ENCODE measurements at places on chromosomes 2 and 18.

DNA sequence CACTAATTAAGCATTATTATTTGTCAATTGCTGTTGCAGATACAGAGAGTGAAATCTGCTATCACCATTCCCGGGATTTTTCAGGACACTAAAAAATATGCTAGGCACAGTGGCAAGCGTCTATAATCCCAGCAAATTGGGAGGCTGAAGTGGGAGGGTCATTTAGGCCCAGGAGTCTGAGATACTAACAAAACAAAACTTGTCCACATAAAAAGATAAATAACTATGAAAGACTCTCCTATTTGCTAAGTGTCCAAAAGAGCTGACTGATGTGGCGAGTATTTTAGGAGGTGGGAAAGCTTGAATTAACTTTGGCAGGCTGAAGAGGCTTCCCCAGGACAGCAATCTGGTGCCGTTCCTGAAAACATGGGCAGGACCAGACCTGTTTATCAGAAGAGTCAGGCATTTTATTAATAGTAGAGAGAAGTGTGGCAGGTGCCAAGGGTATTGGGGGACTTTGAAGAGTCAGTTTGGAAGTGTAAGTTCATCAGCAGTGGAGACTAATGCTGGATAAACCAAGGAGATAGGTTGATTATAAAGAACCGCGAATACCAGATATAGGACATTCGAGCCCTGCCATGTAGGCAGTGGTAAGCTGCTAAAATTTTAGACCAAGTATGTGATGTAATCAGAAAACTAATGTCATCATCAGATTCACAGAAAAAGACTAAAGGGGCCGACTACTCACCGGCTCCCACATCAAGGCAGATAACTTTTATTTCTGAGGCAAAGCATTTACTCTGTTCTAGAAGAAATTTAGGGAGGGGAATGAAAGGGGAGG is 201.8 kb downstream of the EPHA4 start:
- DNase-seq, result no peak

GRCh38 chr2:217065695-217066405 is 206.0 kb upstream of the TNP1 start:
- DNase-seq, result no peak

- no peak for DNase-seq
Measured at GRCh38 chr18:26089293-26090129, 902 bp downstream of the SS18 start.

DNA sequence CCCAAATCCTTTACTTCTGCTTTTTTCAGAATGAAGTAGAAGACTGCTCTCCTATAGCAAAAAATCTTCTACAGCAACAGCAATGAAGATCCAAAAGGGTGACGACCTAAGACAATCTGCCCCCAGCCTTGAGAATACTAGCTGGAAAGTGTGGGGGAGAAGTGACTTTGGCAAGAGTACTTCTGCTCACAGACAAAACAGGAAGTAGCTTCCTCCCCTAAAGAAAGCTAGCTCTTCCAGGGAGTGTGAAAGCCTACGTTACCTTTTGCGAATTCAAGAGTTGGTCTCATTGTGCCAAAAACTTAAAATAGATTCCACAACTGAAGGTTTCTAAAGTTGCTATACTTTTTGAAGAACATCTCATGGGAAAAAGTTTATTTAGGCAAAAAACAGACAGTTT is 1069.2 kb upstream of the CHAC2 start:
- no peak for DNase-seq

DNA sequence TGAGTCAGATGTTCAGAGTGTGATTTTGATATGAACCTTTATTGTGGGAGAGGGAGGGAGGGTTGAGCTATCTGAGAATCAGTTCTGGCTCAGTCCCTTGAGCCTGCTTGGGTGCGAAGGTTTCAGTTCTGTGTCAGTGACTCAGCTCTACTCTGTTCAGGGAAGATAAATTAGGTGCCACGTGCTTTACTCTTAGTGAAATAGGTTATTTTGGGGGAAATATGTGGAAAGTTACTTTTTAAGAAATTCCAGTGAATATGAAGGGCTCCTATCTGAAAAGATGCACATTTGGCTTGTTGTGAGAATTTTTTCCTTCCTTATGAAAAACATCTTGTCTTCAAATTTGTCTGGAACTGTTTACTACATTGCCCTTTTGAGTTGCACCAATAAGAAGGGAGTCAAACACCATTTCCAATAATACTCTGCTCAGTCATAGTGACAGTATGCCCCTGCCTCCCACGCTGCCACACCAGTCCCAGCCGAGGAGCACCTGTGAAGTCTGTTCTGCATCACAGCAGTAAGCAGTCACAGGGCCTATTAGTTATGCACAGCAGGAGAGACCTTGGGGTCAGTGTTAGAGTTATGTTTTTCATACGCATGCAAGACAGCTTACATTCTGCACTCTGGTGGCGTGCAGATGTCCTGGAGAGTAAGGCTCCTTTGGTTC is 32.8 kb upstream of the DNAH7 start:
- DNase-seq, result no peak

DNA sequence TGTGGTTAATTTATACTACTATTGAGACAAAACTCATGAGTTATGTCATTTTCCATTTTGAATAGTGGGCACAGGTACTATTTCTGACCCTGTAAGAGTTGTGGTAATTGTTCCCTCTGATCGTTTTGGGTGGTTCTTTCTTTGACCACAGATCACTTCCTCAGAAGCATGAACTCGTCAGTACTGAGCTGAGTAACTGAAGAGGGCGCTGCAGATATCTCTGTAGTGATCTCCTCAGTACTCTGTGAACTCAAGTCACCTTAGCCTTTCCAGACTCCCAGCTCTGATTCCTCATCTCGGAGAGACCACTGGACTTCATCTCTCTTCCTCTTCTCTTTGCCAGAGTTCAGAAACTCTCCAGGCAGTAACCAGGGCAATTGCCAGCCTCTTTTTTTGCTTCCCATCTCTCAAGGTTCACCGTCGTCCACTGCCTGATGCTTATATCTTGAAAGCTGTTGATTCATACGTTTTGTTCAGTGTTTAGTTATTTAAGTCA is 9.4 kb upstream of the IL1RL1 start:
- DNase-seq, result no peak

- peak; percentile 68 for DNase-seq
Measured at GRCh38 chr18:79378536-79379250, 17.0 kb upstream of the NFATC1 start.

DNA sequence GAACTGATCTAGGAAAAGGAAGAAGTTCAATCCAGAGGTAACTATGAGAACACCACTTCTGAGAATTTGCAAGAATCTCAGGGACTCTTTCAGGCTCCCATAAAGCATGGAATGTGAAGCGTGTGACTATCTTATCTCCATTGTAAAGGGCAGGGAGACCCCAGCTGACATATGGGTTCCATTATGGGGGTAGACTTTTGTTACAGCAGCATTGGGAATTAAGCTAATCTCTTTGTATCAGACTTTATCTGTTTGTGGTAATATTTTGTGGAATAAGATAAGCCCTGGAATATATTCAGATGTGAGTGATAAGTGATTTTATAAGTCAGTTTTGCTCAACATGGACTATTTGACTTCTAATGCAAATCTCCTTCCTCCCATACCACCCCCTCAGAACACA is 468.3 kb downstream of the MEIS1 start:
- no peak for DNase-seq

DNA sequence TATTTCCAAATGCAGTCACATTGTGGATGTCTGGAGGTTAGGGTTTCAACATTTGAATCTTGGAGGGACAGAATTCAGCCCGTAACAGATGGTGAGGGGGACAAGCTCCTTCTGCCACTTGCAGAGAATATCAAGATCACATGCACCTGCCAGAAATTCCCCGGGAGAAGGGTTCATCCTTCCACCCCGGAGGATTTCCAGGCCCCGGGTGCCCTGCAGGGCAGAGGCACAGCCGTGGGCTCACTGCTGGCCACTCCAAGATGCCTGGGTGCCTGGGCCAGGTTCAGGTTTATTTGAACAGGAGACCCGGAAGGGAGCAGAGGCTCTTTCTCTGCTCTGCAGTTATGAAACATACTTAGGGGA is 38.2 kb upstream of the MGAT4A start:
- DNase-seq, result no peak

DNA sequence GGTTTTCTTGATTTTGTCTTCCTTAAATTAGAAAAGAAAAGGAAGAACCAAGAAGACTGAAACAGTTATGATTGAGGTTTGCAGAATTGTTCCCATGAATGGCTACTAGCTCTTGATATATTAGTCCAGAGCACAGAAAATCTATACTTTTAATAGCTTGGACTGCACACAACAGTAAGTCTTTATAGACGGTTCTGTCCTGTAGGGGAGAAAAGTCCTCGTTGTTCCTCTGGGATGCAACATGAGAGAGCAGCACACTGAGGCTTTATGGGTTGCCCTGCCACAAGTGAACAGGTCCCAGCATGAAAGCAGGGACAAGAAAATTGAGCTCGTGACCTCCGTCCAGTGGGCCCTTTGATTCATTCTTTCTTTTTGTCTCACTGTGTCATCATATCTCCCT is 41.5 kb downstream of the RAB31 start:
- no peak for DNase-seq

- peak; percentile 47 for DNase-seq
Measured at GRCh38 chr18:35083174-35083712, 42.0 kb downstream of the MAPRE2 start.

- no peak for DNase-seq
Measured at GRCh38 chr18:62634979-62635630, 80.2 kb upstream of the PHLPP1 start.

- DNase-seq, result no peak
Measured at GRCh38 chr2:112493858-112494648, 12.1 kb downstream of the TTL start.

- no peak for DNase-seq
Measured at GRCh38 chr18:25289001-25289631, 62.9 kb downstream of the ZNF521 start.

- no peak for DNase-seq
Measured at GRCh38 chr2:94982675-94983074, 42.8 kb upstream of the MAL start.

DNA sequence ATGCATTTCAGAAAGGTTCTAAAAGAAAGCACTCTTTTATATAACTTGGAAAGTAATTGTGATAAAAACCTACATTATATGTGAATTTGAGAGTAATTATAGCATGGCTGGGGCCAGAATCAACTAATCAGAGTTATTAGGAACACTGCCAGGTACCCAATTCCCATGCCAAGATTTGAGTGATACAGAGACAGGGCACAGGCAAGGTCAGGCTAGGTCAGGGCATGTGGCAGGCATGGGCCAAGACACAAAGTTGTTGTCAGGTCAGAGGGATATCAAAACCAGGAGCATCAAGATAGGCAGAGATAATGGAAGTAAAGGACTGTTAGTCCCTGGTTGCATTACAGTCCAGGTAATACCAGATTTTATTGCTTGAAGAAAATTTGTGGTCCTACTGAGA is 87.4 kb downstream of the MYO3B start:
- no peak for DNase-seq

GRCh38 chr2:3762771-3763447 is 59.5 kb downstream of the DCDC2C start:
- no peak for DNase-seq

GRCh38 chr18:55264108-55264507 is 304.8 kb upstream of the CCDC68 start:
- DNase-seq, result no peak

DNA sequence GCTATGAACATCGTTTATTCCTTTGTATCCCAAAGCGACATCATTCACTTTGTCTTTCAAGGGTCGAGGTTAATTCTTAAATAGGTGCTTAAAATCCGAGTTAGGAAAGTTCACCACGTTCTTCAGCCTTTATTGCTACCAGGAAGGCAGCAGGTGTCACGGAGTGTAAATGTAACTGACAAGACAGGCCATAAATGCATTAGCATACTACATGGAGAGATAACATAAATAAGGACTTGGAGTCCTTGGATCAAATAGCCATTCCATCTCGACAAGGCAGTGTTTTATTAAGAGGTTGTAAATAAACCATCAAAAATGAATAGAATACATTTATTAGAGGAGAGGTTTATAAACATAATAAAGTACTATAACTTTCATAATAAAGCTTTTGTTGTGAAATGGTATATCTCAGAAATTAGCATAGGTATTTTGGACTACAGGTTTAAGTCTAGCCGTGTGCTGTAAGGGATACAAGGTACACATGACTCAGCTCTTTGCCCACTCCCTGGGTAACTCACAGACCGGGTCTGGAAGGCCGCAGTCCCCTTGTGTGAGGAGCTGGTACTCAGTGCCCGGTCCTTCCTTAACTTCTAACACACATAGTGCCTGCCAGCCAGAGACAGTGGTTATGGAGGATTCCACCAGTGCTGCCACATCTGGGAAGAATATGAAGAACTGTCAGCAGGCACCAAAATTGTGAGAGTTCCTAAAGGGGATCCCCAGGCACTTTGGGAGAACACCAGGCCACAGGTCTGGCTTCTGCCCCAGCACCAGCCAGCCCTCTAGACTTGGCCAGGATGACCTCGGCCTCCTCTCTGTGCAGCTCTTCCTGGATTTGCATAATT is 29.4 kb downstream of the CAPN13 start:
- no peak for DNase-seq

DNA sequence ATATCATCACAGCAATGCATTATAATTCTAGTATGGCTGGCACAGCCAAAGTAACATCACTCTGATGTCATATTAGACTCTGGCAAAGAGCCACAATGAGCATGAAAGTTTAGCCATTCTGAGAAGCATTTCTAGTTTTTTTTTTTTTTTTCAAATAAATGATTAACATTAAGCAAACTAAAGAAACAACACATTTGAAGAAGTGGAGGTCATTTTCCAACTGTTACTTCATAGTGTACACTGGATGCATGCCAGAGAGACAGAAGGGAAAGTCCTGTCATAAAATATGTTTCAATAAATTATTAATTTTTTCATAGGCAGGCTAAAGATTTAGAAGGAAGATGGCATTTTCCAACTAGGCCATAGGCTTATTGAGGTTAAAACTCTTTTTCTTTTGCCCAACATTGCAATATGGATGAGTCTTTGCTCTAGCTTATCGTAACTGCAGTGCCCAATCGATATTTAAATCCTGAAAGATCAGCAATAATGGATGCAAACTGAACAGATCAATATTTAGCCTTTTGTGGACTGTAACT is 1630.4 kb upstream of the ACVR2A start:
- no peak for DNase-seq

DNA sequence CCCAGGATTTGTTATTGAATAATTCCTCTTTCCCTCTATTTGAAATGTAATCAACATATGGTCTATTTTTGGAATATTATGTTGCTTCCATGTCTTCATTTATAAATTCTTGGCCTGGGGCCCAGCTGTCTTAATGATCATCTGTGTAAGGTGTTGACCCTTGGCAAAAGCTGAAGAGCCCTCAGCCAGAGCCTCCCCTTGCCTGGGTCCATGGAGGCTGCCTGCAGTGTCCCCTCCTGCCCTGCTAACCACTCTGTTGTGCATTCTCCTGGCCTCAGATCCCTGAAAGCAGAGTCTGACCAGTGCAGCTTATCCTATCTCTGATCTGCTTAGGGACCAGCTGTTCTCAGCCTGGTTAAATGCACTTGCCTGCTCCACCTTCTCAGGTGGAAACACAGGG is 226.1 kb upstream of the APCDD1 start:
- no peak for DNase-seq

GRCh38 chr2:216632952-216633615 is at the start of gene IGFBP2:
Gene IGFBP2, plus strand, starts transcription at chr2:216633420. Its CDS starts 104 bp downstream, at chr2:216633524.
- no peak for DNase-seq

GRCh38 chr2:28821295-28821958 is 10.8 kb downstream of the SPDYA start:
- DNase-seq, result peak; percentile 28

Measured in gastrocnemius medialis (tissue), 4 donors.